ENCODE measurements at places on chromosomes 16 and 17.

GRCh38 chr17:82217530-82218204, 5.0 kb upstream of the CCDC57 start:
- DNase-seq = no peak

- DNase-seq = no peak
These were observed 21.4 kb downstream of the MYBBP1A start for GRCh38 chr17:4533523-4534504.

GRCh38 chr17:77556383-77557061, 402.0 kb upstream of the TNRC6C start:
- no peak for DNase-seq

- no peak for DNase-seq
These were observed 1.0 kb upstream of the KRTAP3-1 start for GRCh38 chr17:41009936-41010335.

GRCh38 chr16:58343562-58343961, 48.7 kb upstream of the GINS3 start:
- DNase-seq = no peak

GRCh38 chr17:68317458-68317857, 26.2 kb downstream of the ARSG start:
- DNase-seq = no peak

GRCh38 chr16:1300664-1301476, 8.6 kb upstream of the UBE2I start:
- DNase-seq = no peak

DNA sequence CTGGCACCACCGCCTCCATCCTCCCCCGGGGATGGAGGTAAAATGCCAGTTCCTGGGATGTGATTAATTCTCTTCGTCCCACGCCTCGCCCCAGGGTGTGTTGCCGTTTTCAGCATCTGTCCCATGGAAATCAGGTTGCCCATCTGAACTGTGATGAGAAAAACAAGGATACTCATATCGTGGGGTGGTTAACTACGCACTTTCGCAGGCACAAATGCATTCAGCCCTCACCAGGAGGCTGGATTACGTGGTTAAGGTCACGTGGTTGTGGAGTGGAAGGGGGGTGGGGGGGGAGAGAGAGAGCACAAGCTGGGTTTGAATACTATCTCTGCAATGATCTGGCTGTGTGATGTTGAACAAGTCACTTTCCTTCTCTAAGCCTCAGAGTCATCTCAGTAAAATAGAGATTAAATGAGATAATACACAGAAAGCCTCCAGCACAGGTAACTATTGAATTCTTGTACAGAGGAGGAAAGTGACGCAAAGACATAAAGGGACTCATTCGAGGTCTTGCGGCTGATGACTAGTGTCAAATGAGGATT, 74.7 kb downstream of the BMERB1 start:
- DNase-seq = no peak

DNA sequence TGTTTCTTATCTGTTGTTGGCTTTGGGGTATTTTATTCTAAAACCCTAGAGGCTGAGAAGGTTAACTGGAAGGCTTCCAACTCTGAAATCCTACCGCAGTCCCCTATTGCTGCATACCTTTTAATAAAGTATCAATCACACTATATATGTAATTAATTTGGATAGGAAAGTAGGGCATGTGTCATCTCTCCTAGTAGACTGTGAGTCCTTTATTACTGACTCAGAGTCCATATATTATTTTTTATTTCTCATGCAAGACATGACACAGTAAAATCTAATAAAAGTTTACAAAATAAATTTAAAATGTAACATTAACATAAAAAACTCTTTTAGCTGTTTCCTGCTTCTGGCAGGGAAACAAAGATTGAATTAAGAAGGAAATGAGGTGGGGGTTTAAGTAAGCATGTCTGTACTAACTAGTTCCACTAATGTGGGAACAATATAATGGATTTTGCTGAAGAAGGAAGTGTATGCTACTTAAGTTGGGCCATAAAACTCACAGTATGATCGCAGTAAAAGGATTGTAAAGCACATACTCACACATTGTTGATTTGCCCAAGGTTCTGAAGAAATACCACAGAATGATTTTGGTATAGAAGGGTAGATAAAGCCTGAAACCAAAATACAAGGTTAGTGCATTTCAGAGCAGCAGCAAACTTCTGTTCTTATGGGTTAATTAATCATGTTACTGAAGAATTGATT, 97.6 kb upstream of the HLF start:
- no peak for DNase-seq

GRCh38 chr16:9049241-9049640, 42.2 kb upstream of the HAPSTR1 start:
- DNase-seq = no peak

GRCh38 chr17:40646791-40647623, 611 bp downstream of the SMARCE1 start:
- DNase-seq = peak; percentile 4

GRCh38 chr16:55056585-55057401, 126.1 kb downstream of the IRX5 start:
- DNase-seq = no peak

DNA sequence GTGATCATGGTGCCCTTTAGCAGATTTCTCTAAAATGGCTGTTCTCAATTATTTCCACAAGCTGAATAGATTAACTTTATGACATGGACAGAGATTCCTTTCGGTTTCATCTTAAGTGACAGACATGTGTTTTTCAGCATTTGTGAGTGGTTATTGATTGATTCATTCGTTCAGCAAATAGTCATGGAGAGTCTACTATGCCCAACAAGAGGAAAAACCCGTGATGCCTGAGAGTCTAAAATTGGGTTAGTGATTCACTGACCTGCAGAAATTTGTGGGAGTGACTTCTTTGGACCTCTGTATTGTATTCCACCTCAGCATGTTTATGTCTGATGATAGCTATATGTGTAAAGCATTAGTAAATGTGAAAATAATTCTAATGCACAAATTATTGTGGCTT, 28.0 kb upstream of the DUSP14 start:
- no peak for DNase-seq

- no peak for DNase-seq
These were observed 174.0 kb downstream of the IRX3 start for GRCh38 chr16:54112451-54113206.

DNA sequence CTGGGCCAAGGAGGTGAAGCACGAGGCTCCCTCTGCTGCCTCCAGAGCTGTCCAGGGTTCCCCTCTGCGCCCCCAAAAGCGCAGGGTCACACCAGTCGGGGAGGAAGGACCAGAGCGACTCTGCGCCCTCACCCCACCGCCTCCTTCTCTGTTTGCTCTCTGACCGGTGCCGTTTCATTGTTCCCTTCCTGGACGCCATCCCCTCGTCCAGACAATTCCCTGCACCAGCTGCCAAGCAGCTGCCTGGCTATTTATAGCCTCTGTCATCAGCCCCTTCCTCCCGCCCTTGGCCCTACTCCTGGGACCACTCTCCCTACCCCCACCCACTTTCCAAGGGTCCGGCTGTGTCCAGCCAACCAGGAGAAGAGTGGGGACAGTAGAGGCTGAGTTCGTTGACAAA, 68.8 kb upstream of the CREBBP start:
- no peak for DNase-seq

DNA sequence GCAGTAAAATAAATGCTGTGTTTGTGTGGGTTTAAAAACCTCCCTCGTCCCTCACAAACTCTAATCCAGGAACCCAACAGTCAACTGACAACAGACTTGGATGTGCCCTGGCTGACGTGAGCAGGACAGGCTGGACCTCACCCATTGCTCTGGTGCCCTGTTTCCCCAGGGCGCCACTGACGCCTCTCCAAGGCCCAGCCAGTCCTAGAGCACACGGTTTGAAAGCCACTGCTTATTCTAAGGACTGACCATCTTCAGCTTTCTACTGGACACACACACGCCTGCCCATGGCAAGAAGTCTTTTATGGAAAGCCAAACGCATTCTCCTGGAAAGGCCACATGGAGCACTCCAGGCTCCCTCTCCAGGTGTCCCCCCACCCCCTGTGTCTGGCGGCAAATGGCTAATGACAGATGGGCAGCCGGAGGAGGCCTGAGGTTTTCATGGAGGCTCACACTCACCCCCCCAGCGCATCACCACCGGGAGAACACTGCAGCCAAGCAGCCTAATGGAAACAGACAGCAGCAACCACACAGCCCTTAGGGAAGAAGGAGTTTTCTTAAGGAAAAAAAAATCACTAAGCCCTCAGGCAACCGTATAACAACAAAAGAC, 319.2 kb downstream of the SOX9 start:
- DNase-seq = no peak

DNA sequence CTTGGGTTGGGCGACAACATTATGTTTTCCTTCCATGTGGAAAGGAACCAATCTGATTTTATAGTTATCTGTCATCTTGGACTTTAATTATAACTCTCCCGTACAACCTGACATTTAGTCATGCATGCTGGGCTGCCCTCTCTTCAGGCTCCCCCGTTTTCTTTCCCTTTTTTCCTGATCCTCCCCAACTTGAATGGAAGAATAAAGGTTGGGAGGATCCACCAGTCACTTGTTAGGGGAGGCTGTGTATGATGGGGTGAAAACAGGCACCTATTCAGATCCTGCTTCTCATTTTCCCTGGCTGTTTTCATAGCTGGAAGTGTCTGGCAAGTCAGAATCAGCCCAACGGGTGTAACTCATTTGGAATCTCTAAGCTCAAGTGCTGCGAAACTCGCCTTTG, 267.2 kb upstream of the SALL1 start:
- peak; percentile 55 for DNase-seq

GRCh38 chr16:11494433-11494832, 92.3 kb downstream of the LITAF start:
- DNase-seq = no peak

GRCh38 chr16:71754652-71755051, 30.2 kb upstream of the PHLPP2 start:
- no peak for DNase-seq

DNA sequence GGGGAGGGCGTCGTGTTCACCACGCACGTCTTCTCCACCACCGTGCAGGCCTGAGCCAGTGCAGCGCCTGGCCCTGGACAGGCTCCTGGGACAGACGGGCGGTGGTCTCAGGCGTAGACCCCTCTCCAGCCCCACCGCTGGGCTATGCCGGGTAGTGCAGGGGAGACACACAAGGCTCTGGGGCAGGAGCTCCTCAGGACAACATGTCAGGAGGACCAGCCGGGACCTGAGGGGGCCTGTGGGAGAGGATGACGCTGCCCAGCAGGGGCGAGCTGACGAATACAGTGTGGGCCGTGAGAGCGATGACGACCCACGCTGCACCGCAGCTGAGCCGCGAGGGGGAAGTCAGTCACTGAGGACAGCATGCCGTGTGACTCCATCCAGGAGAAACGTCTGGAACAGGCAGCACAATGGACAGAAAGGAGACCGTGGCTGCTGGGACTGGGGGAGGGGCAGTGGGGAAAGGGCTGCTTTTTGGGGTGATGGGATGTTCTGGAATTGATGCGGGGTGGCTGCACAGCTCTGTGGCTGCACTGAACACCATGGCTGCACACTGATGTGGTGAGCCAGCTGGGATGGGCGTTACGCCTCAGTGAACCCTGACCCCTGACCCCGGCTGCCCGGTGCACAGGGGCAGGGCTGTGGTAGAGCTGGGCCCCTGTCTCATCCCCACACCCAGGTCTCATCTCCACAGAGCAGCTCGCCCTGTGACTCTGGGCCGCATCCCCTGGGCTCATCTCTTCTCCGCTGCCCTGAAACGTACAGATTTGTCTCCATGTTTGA, 20.2 kb downstream of the DNASE1 start:
- DNase-seq = no peak
